ENCODE measurements at places on chromosomes 3 and 15. TPM values are rescaled to one million over a fixed set of nuclear protein-coding genes. Genes with fewer than 3 reads are reported as not detected.

The ITIH4 gene
- polyA plus RNA-seq = 6.7 TPM

The MTFMT gene
- 3.1 TPM for polyA plus RNA-seq

The IL17RB gene
- polyA plus RNA-seq = 0.81 TPM

The RBPMS2 gene
- polyA plus RNA-seq = 7.9 TPM

The SPTBN5 gene
- polyA plus RNA-seq = 2.7 TPM

The NR1I2 gene
- 0.08 TPM for polyA plus RNA-seq

The ARNT2 gene
- 0.94 TPM for polyA plus RNA-seq

The ZNF620 gene
- polyA plus RNA-seq = 0.52 TPM

The CPLX3 gene
- 0.48 TPM for polyA plus RNA-seq
